ENCODE measurements at places on chromosomes 5 and 9.

DNA sequence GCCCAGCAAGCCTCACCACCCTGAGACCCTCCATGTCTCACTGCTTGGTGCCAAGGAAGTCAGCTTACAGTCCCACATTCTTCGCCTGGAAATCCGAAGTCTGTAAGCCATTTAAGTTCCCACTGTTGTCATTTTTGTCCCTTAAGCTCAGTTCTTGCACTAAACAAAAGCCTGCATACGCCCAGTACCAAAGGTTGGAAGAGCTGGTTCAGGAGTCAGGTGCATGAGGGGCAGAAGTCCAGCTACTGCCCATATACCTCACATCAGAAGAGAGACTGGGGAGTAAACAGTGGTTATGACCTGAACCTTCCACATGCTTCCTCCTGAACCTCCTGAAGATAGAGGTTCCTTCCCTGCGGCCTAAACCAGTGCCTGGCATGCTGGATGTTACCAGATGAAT lies 146.0 kb downstream of the FRMD3 start:
- DNase-seq, result no peak

- no peak for DNase-seq
Measured at GRCh38 chr5:134878403-134878802, 4.2 kb downstream of the TXNDC15 start.

- DNase-seq, result no peak
Measured at GRCh38 chr9:20314981-20315380, 307.3 kb downstream of the MLLT3 start.

DNA sequence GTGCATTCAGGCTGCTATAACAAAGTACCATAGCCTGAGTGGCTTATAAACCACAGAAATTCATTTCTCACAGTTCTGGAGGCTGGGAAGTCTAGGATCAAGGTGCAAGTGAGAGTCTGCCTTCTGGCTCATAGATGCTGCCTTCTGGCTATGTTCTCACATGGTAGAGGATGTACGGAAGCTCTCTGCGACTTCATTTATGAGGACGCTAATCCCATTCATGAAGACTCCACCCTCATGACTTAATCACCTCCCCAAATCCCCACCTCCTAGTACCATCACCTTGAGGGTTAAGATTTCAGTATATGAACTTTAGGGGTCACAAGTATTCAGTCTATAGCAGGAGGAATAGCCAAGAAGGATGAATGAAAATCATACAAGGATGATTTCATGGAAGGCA lies 37.3 kb upstream of the KCNIP1 start:
- DNase-seq, result no peak

GRCh38 chr5:81909677-81910076 lies 62.1 kb upstream of the ATG10 start:
- DNase-seq, result no peak

DNA sequence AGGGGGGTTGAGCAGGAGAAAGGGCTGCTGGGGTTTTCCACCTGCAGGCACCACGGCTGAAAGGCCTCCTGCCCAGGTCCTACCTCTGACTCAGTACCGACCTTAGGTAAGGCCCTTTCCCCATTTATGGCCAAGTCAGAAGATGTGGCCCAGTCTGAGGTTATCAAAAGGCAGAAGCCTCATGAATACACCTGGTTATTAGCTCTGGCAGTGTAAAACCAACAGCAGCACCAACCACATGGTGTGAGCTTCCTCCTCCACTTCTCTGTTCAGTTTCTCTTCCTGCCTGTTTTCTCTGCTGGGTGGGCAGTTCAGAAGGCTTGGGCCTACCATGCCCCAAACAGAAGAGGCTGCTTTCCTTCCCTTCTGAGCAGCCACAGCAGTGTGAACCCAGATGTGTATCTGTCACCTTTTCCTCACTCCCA lies 86.9 kb downstream of the UGCG start:
- no peak for DNase-seq

- DNase-seq, result no peak
Measured at GRCh38 chr5:160657622-160658458, 194.2 kb downstream of the ATP10B start.

- no peak for DNase-seq
Measured at GRCh38 chr5:17042041-17042440, 106.0 kb upstream of the MYO10 start.

DNA sequence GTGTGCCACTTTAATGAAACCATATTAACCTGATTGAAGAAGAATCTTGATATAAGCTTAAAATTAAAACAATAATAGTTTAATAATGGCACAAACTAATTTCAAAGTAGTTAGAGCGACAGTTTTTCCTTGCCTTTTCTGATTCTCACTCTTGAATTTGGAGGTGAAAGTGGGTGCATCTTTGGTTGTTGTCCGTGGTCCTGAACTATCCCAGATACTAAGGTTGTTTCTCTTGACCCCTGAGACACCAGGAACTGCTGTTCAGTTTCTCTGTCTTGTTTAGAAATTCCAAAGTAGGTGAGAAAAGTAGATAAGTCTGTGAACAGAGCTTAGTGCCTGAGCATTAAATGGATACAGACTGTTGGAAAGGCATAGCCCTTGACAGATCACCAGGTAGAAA lies 274.7 kb downstream of the FBXL7 start:
- no peak for DNase-seq

Data from RCC 7860 (cell line).